Hair follicle dermal papilla cell (primary cell): ENCODE measurements at places on chromosomes 13 and 19. TPM values are rescaled to one million over a fixed set of nuclear protein-coding genes. Genes with fewer than 3 reads are reported as not detected.

The HPN gene
- total RNA-seq: not detected in 2 replicates

The FXYD3 gene
- not detected in 2 replicates for total RNA-seq

The WDR18 gene
- total RNA-seq: 32.7 and 32.9 TPM in 2 replicates

The MEDAG gene
- total RNA-seq: 1.8 and 4.5 TPM in 2 replicates

The IZUMO2 gene
- not detected in 2 replicates for total RNA-seq

The KIR2DL3 gene
- not detected in 2 replicates for total RNA-seq

The PRR12 gene
- total RNA-seq: 3.9 and 4.4 TPM in 2 replicates

The HNRNPM gene
- total RNA-seq: 36.7 and 37.2 TPM in 2 replicates

The INAFM1 gene
- 2.6 and 2.9 TPM in 2 replicates for total RNA-seq

The MTUS2 gene
- total RNA-seq: 5.5 and 7.4 TPM in 2 replicates

The LILRA1 gene
- not detected in 2 replicates for total RNA-seq

The KCNC3 gene
- under 0.01 TPM in 1 of 2 replicates, not detected in the other for total RNA-seq

The COLGALT1 gene
- total RNA-seq: 91.4 and 113 TPM in 2 replicates

The PLK5 gene
- under 0.01 and 0.12 TPM in 2 replicates for total RNA-seq

The OR7D2 gene
- not detected in 2 replicates for total RNA-seq

The KLK11 gene
- total RNA-seq: not detected in 2 replicates

The NKPD1 gene
- not detected in 2 replicates for total RNA-seq

The SGCG gene
- 0.32 and 0.36 TPM in 2 replicates for total RNA-seq

The RNF225 gene
- total RNA-seq: 0.32 TPM in 1 of 2 replicates, not detected in the other

The NLRP5 gene
- total RNA-seq: not detected in 2 replicates

The MCF2L gene
- 1.7 and 2.1 TPM in 2 replicates for total RNA-seq

The GNA15 gene
- 0.16 TPM in 1 of 2 replicates, not detected in the other for total RNA-seq

The DLL3 gene
- total RNA-seq: not detected in 2 replicates

The ZNF420 gene
- total RNA-seq: 5.8 and 8.9 TPM in 2 replicates

The UBAC2 gene
- total RNA-seq: 42.6 and 46.9 TPM in 2 replicates

The PTGIR gene
- 6.7 and 11.8 TPM in 2 replicates for total RNA-seq

The MCEMP1 gene
- total RNA-seq: not detected in 2 replicates

The GSX1 gene
- not detected in 2 replicates for total RNA-seq

The FREM2 gene
- total RNA-seq: 0.16 TPM in 1 of 2 replicates, not detected in the other

The LILRB2 gene
- total RNA-seq: not detected in 2 replicates

The GRIK5 gene
- 0.12 and 0.32 TPM in 2 replicates for total RNA-seq

The TDRD12 gene
- total RNA-seq: 0.24 and 0.81 TPM in 2 replicates

The S1PR5 gene
- total RNA-seq: not detected in 2 replicates

The CEACAM16 gene
- not detected in 2 replicates for total RNA-seq

The CBY2 gene
- not detected in 2 replicates for total RNA-seq

The HCST gene
- total RNA-seq: 0.81 TPM in 1 of 2 replicates, not detected in the other

The ANKLE1 gene
- total RNA-seq: 0.65 TPM in 1 of 2 replicates, not detected in the other

The MISP gene
- total RNA-seq: under 0.01 TPM in 1 of 2 replicates, not detected in the other

The REEP6 gene
- 1.3 and 1.8 TPM in 2 replicates for total RNA-seq

The TNFSF9 gene
- 5.7 and 7.5 TPM in 2 replicates for total RNA-seq

The ARGLU1 gene
- 38.0 and 45.1 TPM in 2 replicates for total RNA-seq
